Occipital lobe (tissue), 3 donors: ENCODE measurements at places on chromosomes 12 and 14.

DNA sequence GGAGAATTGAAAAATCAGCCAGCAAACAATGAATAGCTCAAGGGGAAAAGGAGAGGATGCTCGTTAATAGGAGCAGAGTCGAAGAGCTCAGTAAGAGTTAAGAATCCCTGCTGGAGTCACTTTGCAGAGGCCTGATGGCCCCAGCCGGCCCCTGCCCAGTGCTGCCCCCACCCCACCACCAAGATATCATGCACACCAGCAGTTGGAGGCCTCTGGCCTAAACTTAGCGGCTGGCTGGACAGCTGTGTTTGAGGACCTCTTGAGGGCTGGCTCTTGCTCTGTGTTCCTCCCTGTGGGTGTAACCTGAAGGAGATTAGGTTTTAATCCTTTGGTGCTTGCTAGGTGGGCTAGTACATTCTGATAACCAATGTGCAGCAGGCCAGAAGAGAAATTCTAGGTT lies 142.0 kb downstream of the PLXNC1 start:
- DNase-seq, result no peak

DNA sequence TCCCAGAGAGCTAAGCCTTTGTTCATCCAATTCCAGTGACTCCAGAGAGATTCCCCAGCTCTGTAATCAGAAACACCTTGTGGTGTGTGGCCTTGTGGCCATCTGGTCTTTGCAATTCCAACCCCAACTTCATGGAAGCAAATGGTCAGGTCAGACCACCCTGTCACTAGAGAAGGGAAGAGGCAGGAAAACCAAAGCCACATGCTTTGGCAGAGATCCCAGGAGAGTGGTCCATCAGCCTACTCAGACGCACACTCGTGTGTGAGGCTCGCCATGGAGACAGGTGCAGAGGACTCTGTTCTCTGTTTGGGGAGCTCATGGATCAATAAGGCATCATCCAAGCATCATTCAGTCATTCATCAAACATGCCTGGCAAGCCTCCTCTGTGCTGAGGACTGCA lies 46.2 kb upstream of the TUNAR start:
- no peak for DNase-seq

- no peak for DNase-seq
Measured at GRCh38 chr14:60658909-60659585, 9.8 kb upstream of the SIX1 start.

DNA sequence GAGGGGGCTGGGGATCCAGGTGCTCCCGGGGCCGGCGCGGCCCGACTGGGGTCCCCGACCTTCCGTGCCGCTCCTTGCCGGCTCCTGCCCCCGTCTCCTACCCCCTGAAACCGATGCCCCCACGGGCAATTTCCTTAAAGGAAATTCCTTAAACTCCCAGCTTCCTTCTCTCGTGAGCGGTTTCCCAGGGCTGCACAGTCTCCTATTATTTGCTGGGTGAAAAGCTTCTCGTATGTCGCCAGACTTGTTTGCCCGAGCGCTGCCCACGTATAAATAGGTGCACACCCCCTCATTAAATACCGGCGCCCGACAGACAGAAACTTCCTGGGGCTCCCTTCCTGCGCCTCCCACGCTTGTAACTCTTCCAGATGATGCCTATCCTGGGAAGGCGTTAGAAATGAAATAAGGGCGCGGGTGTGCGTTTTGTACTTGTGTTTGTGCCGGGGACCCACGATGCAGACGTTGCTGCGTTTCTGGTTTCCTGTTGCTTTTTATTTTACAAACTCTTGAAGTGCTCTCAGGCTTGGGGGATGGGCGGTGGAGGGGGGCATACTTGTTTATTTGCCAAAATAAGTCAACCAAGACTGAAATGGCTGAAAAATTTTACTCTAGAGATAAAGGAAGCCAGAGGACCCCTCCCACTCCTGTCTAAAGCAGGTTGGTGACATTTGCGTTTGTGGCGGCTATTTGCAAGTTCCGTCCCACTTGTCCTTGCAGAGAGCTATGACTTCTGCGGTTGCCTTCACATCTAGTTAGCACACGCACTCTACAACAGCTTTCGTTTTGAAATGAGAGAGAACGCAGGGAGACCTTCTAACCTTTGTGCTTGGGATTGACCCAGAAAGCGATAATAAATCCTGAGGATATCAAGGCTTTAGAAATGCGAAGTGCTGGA lies 1.0 kb downstream of the HIP1R start:
- DNase-seq, result no peak

DNA sequence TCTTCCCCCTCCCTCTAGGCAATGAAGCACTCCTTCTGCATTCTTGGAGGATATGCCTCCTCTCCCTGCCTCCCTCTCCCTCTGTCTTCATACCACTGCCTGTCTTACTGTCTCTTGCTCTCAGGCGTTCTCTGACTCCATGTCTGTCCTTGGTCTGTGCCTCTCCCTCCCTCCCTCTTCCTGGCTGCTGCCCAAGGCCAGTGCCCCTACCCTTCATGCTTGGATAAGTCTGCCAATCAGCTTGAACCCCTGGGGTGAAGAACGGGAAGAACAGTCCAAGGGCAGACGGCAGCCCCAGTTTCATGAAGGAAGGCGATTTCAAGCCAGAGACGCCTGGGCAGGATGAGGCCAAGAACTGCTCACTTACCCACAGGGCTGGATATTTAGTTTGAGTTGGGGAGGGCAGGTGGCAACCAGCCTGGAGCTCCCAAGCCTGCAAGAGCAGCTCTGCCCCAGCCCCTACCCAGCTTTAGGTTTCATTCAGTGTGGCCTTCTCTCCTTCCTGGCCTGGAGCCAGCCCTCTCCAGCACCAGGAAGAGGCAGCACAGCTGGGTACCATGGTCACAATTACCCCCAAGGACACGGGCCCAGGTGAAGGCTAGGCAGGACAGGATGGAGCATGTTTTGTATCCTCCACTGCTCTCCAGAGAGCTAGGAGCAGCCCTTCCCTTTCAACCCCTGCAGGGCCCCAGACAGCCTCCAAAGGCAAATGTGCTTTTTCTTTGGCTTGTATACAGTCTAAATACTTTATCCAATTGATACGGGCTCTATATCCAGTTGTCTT lies 35.8 kb upstream of the LTBP2 start:
- DNase-seq, result no peak

GRCh38 chr14:58825606-58826005 lies 187.8 kb downstream of the DACT1 start:
- no peak for DNase-seq

- DNase-seq, result no peak
Measured at GRCh38 chr12:106292339-106292738, 10.2 kb upstream of the TCP11L2 start.

GRCh38 chr14:91094772-91095171 lies 19.1 kb upstream of the DGLUCY start:
- DNase-seq, result no peak
